ENCODE measurements at places on chromosomes 6 and 20.

- DNase-seq: no peak
Observed at GRCh38 chr20:23062632-23063031, 13.2 kb upstream of the THBD start.

GRCh38 chr20:8421981-8422380, 289.9 kb downstream of the PLCB1 start:
- DNase-seq: no peak

GRCh38 chr20:58583176-58583575, 67.9 kb upstream of the STX16 start:
- no peak for DNase-seq

- DNase-seq: no peak
Observed at GRCh38 chr20:58621906-58622548, 29.1 kb upstream of the STX16 start.

GRCh38 chr20:48965189-48965910, 43.8 kb downstream of the ARFGEF2 start:
- DNase-seq: no peak

DNA sequence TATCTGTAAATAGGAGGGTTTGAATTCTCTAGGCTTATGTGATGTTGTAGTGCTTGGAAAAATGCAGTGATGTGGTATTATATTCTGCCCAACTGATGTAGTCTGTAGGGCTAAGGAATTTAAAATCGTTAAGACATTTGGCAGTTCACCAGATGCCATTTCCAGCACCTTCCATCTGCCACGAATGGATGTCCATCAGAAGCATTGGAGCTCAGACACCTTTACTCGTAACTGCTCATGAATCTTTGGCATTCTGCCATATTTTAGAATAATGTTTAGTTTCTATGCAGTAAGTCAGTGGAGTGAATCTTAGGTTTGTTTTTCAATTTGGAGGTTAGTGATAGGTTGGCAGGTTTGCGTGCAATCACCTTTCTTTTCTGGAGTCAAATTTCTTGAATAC, 2.4 kb upstream of the SYTL3 start:
- no peak for DNase-seq

GRCh38 chr20:44959638-44960102, 527 bp downstream of the TOMM34 start:
- DNase-seq: peak; percentile 56

GRCh38 chr6:14642842-14643241, 525.3 kb downstream of the CD83 start:
- DNase-seq: no peak

DNA sequence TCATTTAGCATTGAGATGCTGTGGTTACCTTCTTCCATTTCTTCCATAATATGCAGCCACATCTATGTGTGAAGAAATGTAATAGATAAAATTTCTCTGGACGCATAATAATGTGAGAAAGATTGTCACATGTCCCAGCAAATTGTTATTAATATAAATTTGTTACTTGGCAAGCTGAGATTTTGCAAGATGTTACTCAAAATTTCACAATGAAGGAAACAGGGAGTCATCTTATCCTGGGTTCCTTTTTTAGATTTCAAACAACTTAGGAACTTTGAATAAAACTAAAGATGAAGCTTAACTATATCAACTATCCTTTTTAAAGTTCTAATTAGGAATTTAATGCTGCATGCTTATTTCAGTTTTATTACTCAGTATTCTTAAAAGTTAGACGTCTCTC, 3.6 kb downstream of the ESR1 start:
- DNase-seq: no peak

DNA sequence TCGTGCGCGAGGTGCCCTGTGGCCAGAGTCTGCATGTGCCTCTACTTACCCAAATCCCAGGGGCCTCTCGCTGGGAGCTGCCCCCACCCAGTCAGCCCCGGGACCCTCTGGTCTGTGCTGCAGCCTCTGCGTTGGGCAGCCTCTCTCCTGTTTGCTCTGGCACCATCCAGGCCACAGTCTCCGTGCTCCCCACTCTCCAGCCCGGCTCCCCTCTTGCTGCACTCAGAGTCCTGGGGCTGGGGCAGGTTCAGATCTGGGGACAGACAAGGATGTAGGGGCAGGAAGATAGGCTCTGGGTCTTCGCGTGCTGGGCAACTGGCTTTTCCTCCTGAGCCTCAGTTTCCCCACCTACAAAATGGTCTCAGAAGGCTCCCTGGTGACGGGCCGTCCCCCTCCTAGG, 70.8 kb upstream of the GATA5 start:
- DNase-seq: no peak

DNA sequence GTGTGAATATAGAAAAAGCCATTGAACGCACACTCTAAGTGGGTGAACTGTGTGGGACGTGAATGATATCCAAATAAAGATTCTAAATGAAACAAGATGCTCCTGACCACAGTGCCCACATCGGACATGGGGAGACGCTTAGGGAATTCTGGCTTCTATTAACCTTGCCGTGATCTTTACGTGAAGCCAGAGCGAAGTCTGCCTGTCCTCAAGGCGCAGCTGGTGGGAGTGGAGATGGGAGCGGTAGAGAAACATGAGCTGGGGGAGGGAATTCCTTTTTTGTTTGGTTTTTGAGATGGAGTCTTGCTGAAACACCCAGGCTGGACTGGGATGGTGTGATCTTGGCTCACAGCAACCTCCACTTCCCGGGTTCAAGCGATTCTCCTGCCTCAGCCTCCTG, 46.0 kb downstream of the VSTM2L start:
- no peak for DNase-seq

DNA sequence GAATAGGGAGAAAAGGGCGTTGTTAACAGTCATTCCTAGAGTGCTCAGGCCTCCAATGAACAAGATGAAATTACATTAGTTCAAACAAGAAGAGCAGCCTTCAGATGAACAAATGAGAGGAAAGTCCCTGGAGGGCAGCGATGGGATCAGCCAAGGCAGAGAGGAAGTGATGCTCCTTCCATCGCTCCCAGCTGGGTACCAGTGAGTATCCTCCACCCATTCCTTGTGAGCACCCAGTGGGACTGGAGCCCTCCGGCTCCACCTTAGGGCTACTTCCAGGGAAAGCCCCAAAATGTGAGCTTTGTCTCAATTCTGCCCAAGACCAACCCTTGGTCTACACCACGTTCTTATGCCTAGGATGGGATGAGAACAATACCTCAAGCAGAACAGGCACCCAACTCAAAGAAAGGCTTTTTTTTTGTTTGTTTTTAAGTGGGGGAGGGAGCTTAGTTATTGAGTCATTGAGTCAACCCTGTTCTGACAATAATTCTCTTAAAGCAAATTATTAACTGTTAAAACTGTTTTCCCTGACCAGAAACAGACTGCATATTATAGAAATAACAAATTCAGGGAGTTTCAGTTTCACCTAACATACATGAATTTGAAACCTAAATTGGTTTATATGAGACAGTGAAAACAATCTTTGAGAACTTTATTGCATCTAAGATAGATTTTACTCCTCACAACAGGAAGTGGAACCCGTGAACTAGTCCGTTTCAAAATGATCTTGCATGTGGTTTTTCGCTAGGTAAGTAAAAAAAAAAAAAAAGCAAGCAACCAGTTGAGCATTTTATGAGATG, 106.9 kb downstream of the IPCEF1 start:
- peak; percentile 43 for DNase-seq

DNA sequence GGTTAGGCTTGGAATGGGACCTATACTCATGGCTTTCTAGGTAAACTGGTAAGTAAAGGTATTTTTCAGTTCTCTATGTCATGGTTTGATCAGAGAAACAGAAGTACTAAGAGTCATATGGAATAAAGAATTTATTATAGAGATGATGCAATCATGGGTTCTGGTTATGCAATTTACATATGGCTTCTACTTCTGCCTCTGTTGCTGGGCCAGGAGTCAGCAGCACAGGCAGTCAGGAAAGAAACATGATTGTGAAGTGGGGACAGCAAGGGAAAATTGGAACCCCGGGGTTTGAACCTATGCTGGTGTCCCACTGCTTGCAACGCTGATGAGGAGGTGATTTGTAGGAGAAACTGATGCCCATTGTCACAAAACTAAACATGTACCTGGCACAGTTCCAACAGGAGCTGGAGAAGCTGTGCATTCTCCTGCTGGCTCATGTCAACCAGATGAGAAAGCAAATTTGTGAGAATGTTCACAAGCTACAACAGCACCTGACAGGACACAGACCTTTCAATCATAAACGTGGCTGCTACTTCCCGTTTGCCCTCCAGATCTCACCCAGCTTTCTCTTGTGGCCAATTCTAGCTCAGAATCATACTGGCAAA, 887.1 kb downstream of the TFAP2A start:
- DNase-seq: no peak

GRCh38 chr20:645318-646106, 7.5 kb downstream of the SRXN1 start:
- DNase-seq: peak; percentile 85

DNA sequence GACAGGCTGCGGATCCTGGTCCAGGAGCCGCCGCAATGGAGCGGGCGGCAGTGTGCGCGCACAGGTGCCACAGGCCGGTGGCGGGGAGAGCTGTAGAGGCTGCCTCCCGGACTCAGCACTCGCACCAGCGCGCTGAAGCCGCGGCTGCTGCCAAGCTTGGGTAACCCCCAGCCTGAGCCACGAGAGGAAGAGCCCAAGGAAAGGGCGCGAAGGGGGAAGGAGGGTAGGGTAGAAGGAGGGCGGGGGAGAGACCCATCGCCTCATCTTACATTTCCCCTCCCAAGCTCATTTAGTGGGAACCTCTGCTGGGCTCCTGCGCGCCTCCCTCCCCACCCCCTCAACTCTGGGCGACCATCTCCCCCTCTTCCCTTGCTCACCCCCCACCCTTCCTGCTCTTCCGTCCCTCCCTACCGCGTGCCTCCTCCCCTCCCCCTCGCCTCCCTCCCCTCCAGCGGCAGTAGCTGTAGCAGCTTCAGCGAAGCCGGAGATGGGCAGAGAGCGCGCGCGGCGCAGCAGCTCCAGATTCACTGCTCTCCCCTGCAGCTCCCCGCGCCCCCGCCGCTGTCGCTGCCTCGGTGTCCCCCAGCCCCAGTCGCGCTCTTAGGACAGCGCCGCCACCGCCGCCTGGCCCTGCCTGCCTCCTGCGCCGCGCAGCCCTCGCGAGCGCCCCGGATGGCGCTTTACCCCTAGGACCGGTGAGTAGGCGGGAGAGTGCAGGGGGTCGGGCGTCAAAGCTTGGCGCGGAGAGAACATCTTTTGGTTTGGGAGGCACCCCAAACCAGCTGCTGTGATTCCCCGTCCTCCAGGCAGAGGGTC, at the start of gene FUT9:
Gene FUT9, plus strand, starts transcription at position 457 of the 816 bp plus-strand sequence. CDS start 187,182 bp downstream, outside the sequence.
- DNase-seq: no peak
